ENCODE measurements at places on chromosomes 6 and 20.

DNA sequence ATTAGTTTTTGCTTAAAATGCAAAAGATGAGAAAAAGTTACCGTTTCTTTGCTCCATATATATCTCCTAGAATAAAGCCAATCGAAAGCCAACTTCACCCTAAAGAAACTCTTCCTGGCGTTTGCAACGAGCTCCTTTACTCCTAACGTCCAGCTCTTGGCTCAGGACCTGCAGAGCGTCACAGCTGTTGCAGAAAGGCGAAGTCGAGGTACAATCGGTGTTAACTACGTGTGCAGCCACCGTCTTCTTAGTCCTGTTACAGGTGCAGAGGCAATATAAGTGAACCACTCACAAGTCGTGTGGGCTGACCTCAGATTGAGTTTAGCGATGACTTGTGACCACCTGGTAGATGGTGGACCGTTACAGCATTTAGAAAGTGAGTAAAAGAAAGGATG, 113.1 kb downstream of the TRIM27 start:
- no peak for DNase-seq

DNA sequence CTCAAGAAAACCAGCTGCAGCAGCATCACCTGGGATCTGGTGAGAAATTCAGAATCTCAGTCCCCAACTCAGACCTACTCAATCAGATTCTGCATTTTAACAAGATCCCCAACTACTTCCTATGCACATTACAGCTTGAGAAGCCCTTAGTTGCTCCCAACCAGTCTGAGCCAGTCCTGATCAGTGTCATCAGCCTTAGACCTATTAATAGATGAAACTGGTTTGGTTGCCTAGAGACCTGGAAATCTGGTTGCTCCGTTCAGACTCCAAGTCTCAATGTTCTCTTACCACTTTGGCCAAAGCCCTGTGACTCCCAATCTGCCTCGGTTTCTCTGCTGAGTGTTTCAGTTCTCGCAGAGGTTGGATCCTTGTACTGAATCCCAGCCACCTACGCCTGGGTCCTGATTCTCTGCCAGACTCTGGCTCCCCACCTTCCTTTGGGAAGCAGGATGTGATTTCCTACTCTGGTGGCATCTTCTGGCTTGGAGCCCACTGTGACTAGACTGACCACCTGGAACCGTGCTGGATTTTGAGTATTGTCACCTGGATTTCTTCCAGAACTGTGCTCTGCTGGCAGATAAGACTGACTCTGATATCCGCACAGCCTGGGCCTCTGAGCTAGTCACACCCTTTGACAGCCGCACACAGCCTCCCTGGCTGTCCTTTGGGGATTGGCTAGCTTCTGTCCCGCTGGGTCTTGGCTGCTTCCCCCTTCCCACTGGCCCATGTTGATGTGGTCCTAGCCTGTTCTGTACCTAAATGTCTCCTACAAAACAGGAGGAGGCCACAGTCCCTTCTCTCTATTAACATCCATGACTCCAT, 20.3 kb upstream of the ATXN1 start:
- DNase-seq: no peak

- peak; percentile 16 for DNase-seq
These were observed 40.1 kb downstream of the SLC24A3 start for GRCh38 chr20:19252451-19253120.

- DNase-seq: no peak
These were observed 135.1 kb upstream of the RAB32 start for GRCh38 chr6:146408583-146408982.

- DNase-seq: no peak
These were observed 32.2 kb downstream of the PYGB start for GRCh38 chr20:25280051-25280573.

DNA sequence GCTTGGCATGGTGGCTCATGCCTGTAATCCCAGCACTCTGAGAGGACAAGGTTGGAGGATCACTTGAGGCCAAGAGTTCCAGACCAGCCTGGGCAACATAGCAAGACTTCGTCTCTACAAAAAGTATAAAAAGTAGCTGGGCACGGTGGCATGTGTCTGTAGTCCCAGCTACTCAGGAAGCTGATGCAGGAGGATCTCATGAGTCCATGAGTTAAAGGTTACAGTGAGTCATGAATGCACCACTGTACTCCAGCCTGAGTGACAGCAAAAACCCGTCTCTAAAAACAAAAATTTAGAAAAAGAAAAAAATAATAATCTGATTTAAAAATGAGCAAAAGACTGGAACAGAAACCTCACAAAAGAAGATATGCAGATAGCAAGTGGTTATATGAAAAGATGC, 279.7 kb downstream of the RNGTT start:
- DNase-seq: no peak

DNA sequence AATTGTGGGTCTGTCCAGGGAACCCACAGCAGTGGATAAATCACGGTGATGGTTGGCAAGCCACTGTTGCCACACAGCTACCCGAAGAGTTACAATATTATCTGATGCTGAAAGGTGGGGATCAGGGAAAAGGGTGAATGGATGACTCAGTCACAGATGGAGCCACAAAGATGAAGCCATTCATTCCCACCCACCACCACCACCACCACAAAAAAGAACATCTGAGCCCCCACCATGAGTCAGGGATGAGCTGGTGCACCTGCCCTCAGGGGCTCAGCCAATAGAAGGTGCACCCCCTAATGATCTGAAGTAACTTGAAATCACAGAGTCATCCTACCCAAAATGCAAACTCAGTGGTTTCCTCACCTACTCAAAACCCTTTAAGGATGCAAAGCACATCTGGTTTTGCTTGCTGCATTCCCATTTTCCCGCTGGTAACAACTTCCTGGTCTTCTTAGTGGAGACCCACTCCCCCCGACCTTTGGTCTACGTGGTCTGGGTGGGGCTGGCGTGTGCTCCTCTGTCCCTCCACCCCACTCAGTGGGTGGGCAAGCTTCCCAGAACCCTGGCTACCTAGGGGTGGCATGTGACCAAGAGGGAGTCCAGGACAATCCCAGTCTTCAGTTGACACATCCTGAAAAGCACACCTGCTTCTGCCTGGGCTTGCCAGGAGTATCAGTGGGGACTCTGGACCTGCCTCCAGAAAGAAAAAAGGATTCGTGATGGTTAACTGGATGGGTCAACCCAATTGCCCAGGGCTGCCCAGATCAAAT, 125.5 kb downstream of the ANKRD60 start:
- no peak for DNase-seq

DNA sequence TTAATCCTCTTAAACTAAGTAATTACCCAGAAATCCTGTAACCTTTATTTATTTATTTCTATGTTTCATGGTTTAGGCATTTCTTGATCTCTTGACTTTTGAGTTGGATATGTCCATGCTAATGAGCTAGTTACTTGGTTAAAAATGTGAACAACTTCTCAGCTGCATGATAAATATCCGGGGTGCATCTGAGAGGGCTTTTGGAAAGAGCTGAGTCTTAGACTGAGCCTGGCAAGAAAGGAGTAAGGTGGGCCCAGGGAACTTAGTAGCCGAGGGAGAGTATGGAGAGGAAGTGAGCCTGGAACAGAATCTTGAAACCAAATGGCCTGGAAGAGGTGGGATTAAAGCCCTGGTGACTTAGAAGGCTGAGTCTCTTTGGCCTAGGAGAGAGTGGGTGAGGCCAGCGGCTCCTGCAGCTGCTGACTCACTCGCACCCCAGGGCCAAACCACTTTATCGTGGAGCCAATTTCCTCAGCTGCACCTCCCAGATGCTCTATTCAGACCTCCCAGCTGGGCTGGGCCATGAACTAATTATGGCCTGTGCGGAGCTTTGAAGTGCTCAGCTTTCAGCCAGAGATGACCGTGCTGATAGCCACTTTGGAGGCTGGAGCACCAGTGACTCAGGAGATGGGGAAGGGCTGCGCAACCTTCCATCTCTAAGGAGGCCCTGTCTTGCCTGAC, 19.1 kb downstream of the TGM3 start:
- peak; percentile 87 for DNase-seq

DNA sequence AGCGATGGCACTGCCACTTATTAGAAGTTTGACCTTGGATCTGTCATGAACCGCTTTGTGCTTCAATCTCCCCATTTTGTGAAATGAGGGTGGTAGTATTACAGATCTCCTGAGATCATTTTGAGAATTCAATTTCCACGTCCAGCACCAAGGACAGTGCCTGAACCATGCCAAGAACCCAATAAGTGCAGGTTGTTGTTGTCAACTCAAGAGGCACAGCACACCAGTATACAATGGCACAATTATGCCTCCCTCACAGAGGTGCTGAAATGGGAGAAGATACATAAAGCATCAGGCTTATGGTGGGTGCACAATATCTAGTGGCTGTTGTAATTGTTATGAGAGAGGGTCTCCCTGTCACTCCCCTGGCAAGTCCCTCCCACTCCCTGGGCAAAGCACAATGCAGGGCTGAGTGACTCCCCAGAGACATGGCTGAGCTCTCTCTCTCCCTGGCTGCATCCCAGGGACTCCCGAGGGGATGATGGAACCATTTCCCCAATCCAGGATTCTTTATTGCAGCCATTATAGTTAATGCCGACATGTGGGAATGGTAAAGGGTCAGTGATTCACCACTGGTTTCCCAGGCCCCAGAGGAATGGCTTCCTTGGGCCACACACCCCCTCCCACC, 78.7 kb downstream of the CDH22 start:
- DNase-seq: no peak

GRCh38 chr6:35219683-35220326, 6.0 kb downstream of the SCUBE3 start:
- DNase-seq: no peak

DNA sequence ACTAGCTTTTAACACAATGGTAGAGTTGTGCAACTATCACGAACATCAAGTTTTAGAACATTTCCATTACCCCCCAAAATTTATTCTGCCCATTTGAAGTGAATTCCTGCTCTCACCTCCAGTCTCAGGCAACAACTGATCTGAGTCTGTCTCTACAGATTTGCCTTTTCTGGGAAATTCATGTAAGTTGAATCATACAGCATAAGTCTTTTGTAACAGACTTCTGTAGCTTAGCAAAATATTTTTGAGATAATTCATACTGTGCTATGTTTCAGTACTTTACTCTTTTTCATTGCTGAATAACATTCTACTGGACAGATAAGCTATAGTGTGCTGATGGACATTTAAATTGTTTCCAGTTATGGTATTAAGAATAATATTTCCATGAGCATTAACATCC, 447.3 kb upstream of the GJE1 start:
- DNase-seq: peak; percentile 9

DNA sequence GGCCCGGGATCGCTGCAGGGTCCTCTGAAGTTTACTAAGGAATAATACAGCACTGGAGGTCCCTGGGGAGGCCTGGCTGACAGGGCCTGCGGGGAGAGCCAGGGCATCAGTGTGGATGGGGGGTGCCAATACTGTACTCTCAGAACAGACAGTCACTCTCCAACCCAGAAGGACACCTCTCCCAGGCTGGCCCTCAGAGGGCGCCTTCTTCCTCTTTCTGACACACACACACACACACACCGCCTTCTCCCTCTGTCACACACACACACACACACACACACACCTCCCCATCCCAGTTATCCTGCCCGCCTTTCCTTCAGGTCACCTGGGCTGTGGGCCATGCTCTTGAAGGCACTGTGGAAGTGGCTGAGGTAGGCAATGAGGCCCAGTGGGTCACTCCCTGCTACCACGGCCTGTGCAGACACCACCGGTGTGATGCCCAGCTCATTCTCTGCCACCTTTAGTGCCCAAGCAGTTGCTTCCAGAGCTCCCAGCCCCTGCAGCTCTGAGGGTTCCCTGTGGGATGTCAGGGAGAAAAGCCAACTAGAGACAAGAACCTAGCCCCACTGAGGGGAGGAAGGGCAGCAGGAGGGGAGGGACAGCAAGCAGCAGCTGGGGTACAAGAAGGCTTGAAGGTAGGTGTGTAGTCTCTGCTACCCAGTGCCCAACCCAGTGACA, 7.5 kb downstream of the SMPD2 start:
- no peak for DNase-seq

- peak; percentile 74 for DNase-seq
These were observed 98.3 kb downstream of the SOD2 start for GRCh38 chr6:159594750-159595117.

DNA sequence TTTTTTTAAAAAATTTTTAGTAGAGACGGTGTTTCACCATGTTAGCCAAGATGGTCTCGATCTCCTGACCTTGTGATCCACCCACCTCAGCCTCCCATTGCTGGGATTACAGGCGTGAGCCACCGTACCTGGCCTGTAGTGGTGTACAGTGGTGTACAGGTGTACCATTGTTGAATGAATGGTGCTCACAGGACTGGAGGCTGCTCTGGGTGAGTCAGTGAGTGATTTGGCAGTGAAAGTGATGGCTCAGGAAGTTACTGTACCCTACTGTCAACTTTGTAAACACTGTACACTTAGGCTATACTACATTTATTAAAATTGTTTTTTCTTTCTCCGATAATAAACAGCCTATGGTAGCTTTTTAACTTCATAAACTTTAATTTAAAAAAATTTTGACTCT, 122.8 kb upstream of the EEF1E1 start:
- DNase-seq: no peak

DNA sequence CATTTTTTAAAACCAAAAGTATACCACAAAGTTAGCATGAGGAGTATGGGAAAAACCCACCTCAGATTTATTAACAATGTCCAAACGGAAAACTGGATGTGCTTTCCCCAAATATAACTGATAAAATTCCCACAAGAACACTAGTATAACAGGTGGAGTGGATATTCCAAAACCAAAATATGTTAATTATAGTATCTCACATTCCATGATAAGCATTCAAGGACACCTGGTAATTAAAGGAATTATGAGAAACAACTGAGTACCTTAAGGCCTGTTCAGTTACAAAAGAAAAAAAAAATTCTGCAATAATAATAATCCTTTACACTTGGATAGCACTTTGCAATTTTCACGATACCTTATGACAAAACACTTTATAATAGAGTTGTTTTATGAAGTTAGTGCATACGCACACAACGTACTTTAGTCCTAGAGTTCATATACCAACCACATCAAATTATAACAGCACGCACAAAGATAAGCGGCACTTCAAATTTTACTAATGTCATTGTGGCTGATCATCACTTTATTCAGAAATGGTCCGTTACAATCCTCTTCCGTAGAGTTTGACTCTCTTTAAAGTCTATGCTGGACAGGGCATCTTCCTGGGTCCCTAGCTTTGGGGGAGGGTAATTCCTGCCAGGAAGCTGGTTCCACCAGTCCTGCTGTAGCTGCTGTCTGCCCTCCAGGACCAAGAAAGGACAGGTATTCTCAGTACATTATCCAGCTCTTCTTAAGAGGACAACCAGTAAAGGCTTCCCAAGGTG, 1.7 kb downstream of the CDK19 start:
- no peak for DNase-seq

Data from HS-5 (cell line).